Stimulated activated CD8-positive, alpha-beta memory T cell treated with anti-CD3 and anti-CD28 coated beads, Interleukin-4, amount 100 ng/mL, for 48 hours (primary cell): ENCODE measurements at places on chromosomes 12 and 14.
A peak's percentile ranks its signal among the peaks of the same experiment; 100 is the strongest.

DNA sequence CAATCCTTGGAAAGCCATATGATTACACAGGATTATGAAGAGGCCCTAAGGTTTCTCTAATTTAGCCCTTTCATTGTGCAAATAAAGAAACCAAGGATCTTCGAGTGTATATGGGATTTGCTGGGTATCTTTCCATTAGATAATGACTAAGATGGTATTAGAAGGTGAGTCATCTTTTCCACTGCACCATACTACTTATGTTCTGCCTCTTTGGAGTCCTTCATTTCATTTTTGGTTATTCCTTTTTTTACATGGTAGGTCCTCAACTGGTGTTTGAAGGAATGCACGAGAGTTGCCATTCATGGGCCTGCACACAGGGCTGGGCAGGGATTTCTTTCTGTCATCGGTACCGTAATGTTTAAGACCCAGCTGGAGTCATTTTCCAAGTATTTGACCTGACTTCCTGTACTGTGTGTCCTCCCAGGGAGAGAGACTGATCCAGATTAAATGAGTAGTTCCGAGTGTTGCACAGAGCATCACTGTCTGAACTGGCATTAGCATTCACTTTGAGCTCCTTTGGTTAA lies 85.7 kb downstream of the BORCS5 start:
- DNase-seq = no peak

DNA sequence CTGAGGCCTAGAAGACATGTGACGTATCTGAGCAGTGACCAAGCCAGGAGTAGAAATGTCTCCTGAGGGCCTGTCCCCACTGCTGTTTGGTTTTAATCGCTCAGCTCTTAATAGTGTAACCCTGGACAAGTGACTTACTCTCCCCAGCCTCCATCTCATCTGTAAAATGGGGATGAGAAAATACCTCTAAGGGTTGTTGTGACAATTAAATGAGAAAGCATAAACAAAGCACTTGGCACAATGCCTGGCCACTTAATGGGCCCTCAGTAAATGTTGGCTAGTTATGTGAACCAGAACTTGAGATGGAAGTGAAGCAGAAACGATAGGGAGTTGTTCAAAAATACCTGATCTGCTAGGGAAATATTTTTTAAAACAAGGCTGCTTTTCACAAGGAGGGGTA lies 58.2 kb downstream of the HMGA2 start:
- no peak for DNase-seq

- DNase-seq = no peak
These were observed 264.2 kb downstream of the SLC6A15 start for GRCh38 chr12:84648425-84648824.

DNA sequence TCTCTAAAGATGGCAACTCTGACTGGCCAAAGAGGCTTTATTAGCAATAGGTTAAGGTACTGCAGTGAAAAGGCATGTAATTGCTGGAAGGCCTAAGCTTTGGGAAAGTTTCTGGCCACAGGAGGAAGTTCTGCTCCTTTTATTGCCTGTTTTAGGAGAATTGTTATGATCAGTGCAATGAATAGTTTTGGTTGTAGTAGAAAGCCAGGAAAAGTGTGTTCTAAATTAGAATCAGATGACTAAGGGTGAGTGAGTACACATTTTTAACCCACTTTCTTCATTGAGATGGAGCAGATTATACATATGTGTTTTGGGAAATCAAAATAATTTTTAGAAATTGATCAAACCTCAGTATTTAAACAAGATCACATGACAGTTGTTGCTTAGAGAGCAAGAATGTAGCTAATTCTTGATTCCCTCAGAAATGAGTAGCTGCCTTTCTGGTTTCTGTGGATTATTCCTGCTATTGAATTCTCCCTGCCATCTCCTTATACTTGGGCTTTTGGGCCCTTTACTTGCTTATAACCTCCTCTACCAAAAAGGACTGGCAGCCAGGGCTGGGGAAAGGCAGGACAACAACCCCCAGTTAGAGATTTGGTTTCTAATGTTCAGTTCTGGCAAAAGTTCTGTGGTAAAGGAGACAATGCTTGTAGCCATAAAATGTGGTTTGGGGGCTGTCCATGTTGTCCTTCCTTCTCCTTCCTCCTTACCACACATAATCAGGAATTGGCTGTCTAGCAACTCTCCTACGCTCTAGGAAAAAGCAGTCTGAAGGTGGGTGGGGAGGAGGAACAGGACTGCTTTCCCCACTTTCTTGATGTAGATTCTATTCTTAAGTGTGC lies 217.1 kb downstream of the SLC38A4 start:
- DNase-seq = no peak

DNA sequence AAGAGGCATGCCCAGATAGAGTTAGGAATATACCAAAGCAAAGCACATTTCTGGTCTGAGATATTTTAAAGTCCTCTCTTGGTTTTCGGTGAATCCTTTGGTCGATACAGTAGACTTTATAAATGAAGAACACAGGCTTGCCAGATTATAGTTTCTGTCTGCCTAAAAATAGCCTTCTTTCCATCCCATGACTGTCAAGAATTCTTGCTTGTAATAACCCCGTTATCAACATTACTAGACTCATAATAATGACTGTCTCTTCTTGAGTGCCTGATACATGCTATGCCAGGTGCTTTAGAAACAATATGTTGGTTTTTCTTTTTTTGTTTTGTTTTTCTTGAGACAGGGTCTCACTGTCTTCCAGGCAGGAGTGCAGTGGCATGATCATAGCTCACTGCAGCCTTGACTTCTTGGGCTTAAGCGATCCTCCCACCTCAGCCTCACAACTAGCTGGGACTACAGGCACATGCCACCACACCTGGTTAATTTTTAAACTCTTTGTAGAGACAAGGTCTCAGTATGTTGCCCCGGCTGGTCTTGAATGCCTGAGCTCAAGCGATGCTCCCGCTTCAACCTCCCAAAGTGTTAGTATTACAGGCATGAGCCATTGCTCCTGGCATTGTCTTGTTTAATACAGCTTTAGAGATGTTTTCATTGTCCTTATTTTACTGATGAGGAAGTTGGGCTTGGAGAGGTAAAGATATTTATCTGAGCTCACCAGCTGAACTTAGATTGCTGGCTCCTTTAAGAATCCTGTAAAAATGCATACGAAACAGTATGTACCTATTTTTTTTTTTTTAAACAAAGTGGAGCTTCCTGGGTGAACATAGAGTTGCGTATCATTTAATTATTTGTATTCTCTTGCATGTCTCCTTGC lies 30.4 kb downstream of the CHST11 start:
- no peak for DNase-seq

- no peak for DNase-seq
These were observed 59.8 kb downstream of the MARK3 start for GRCh38 chr14:103444837-103445524.

DNA sequence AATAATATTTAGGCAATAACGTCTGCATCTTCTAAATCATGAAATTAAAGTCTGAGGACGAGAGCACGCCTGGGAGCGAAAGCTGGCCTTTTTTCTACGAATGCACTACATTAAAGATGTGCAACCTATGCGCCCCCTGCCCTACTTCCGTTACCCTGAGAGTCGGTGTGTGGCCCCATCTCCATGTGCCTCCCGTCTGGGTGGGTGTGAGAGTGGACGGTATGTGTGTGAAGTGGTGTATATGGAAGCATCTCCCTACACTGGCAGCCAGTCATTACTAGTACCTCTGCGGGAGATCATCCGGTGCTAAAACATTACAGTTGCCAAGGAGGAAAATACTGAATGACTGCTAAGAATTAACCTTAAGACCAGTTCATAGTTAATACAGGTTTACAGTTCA lies 19.3 kb downstream of the CKB start:
- DNase-seq = peak; percentile 14

DNA sequence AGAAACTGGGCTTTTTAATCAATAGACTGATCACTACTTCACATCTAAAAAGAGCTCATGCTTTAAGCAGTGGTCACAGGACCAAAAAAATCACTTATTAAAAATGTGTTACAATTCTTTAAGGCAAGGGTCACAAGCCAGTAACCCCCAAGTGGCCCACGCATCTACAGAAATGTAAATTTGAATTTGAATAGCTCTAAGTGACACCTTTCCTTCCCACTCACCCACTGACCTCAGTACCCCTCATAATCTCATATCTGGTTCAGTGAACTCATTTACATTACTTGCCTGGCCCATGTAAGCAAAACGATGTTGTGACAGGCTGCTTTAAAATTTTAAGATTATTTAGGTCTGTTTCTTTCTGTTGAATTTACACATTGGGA lies 27.4 kb downstream of the NELL2 start:
- DNase-seq = no peak

- no peak for DNase-seq
These were observed 124.3 kb downstream of the FOXN3 start for GRCh38 chr14:89292579-89293313.

GRCh38 chr12:50927356-50927755 lies 25.0 kb upstream of the HIGD1C start:
- no peak for DNase-seq

- DNase-seq = no peak
These were observed 48.5 kb downstream of the SUDS3 start for GRCh38 chr12:118424884-118425283.

GRCh38 chr14:91946622-91947474 lies 646 bp downstream of the FBLN5 start:
- peak; percentile 34 for DNase-seq

DNA sequence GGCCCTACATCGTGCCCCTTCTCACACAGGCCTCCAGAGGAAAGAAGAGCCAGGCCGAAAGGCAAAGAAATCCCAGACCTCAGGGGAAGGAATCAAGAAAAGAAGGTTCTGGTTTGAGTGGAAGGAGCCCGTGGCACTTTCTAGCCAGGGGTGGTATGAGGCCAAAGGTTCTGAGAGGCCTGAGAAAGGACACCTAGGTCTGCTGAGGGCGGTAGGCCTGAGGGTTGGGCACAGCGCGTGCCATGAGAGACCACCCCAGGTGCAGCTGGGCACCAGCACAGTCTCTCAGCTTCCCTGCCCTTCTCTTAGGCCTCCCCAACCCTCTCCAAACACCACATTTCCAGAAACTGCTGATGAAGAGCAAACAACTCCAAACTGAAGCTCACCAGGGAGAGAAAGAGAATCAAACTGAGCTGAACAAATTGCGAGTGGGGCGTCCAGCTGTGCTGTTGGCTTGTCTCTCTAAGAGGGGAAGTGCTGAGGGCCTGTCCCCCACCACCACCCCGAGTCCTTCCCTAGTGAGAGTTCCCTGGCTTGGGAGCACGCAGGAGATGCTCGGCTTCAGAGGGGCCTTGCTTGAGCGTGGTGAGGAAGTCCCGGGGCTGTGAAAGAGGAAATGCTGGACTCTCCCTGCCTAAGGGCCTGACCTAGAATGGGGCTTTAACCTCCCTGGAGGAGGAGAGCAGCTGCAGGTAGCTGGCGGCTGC lies 184.8 kb downstream of the ZFP36L1 start:
- DNase-seq = no peak

GRCh38 chr12:7161327-7161726 lies 28.2 kb upstream of the PEX5 start:
- DNase-seq = no peak

DNA sequence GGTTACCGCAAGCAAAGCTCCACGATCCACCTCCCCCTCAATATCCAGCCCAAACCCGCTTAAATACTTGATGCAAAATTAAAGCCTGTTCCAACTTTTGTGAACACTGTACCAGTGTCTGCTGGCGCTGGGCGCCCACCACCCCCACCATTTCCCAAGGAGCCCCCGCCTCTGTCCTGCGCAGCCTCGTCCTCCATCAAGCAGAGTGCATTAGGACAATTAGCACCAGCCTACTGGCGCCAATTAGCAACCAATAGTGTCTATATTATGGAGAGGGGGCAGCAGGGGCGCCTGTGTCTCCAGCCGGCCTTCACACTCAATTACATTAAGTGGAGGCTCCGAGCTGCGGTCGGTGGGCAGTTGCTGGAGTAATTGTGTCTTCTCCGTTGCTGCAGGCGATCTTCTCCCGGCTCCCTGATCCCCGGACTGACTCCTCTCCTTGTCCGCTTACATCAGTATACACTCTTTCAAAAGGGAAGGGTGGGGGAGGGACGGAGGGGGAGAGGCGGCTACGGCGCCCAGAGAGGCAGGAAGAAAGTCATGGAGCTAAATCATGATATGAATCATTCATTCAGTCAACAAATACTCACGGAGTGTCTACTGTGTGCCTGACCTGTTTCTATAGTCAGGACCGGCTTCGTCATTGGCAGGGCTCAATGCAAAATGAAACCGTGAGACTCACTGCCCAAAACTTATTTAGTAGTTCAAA lies 707.3 kb downstream of the MED13L start:
- no peak for DNase-seq

DNA sequence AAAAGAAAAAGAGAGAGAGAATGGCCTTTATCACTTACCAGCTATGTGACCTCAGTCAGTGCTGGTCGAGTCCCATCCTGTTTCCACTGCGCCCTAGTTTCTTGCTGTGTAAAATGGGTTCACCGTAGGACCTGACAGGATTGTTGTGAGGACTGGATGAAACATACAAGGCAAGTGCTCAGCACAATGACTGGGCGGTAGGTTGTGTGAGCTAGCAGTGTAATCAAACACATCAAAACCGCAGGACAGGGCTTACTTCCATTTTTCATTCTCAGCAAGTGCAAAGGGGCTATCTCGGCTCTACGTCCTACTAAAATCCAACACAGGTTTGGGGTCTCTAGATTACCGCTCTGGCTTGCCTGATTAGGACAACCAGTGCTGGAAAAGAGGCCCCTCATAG lies 36.4 kb upstream of the ATXN2 start:
- no peak for DNase-seq

DNA sequence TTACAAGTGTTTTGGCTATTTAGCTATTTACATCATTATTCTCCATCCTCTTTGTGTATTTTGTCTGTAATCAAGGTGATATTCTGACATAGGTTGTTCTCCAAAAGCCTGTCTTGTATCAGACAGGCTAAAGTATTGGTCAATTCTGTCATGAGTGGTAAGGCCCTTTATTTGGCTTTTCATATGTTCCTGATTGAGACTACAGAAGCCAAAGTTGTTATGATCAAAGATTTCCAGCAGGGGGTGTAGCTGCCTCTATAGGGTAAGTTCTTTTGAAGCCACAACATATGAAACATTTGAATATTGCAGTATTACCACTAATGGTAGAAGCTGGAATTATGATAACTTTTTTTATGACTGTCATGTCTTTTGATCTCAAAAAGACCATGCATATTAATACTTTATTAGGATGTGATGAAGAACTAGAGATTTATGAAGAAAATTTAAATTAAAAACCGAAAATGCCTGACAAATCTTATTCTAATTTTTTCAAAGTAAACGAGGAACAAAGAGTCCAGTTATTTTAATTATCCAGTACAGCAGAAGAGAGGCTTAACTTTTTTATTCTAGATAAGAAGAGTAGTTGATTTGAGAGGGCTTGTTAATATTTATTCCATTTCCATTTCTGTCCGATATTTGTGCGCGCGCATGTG lies 3.4 kb upstream of the ARHGAP5 start:
- DNase-seq = peak; percentile 32

- no peak for DNase-seq
These were observed 154.5 kb upstream of the FOXN3 start for GRCh38 chr14:89571491-89571890.

GRCh38 chr12:55673638-55674037 lies 34.1 kb downstream of the ITGA7 start:
- no peak for DNase-seq

- no peak for DNase-seq
These were observed 49.4 kb downstream of the PHLDA1 start for GRCh38 chr12:75982169-75982564.

- DNase-seq = no peak
These were observed 1.5 kb downstream of the RDH5 start for GRCh38 chr12:55721601-55722213.
